Tibial nerve (tissue), 4 donors: ENCODE measurements at places on chromosomes 16 and 17.

DNA sequence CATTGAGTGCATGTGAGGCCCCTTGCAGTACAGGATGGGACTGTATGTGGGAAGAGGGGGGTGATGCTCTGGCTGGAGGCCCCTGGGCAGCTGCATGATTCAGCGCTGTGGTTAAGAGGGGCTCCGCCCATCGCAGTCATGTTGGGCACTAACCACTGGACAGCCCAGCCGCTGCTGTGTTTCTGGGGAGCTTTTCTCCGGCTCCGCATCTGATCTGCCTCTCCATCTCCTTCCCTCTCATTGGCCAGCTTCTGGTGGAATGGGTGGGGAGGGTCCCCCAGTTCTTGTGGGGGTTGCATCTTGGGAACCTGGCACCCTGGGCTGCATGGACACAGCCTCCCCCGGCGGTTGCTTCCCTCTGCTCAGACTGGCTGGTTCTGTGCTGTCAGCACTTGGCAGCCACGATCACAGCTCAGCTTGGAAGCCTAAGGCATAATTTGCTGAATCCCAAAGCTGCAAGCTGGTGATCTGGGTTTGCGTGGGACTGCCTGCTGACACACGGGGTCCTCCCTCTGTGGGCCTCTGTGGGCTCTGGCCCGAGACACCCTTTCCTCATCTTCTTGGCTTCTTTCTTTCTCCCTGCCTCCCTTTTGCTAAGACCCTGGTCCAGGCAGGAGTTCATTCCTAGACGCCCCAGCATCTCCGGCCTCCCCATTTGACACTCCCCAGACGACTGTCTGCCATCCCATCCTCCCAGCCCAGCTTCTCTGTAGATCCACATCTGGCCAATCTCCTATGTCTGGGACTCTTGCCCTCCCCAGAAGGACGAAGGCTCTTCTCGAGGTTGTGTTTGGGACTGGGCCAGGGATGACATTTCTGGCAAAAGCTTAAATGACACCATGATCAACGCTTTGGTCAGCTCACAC is 168.3 kb downstream of the SEC14L1 start:
- no peak for DNase-seq

- no peak for DNase-seq
Observed at GRCh38 chr16:82344157-82344556, 174.1 kb upstream of the MPHOSPH6 start.

DNA sequence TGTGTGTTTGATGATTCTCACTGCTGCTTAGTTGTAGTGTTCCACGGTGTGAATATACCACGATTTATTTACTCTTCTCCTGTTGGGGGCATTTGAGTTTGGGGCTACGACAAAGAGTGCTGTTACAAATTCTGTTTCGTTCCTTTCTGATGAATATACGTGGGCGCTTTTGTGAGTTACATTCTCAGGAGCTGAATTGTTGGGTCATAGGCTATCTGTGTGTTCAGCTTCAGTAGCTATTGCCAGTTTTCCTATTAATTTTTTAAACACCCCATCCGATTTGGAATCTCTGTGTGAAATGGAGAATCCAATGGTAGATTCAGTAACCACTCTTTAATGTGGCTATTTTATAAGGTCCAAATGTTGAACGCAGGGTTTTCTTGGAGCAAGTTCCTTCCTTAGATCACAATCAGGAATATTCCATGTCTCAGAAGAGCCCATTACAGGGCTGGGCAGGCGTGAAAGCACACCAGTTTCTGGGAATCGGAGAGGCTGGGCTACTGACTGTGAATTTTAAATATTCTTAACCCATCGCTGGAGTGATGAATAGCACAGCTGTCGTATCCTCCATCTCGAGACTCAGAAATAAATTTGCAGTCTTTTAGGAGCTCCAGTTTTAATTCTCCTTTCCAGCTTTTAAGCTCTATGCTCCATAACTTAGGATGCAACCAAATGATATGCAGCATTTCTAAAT is 115.9 kb downstream of the PITPNC1 start:
- DNase-seq, result no peak

- no peak for DNase-seq
Observed at GRCh38 chr17:64003526-64004121, 5.5 kb downstream of the PRR29 start.

GRCh38 chr17:64420143-64420670 is 28.7 kb upstream of the MILR1 start:
- DNase-seq, result no peak

- no peak for DNase-seq
Observed at GRCh38 chr16:10926094-10926493, 16.2 kb downstream of the DEXI start.

DNA sequence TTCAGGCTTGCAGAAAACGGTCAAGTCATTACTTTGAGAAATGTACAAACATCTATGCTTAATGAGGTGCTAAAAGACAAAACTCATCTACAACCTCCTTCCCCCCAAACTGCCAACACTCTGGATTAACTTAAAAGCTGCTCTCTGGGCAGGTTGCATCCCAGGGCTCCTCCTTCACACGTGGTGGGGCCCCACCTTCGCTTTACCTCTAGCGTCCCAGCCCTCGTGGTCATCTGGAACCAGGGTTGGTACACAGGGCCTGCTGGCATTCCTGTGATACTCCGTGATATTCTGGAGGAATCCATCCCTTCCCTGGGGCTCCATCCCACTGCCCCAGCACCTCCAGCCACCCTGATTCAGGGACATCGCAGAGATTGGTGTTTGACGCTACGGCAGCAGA is 4.8 kb downstream of the METRNL start:
- DNase-seq, result no peak

DNA sequence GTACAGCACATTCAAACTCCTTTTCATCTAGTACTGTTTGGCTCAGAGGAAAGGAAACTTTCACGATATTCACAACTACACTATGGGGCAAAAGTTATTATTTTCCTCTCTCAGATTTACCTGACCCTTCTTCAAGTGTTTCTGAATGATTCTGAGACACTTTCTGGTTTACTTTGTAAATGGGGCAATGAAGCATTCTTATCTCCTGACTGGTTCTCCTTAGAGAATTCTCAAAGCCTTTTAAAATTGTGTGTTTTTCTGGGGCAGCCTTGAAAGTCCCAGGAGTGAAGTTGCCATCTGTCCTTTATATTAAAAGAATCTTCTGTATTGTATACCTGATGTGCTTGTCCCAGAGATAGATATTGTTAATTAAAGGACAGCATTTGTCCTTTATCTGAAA is 264.9 kb downstream of the FTO start:
- DNase-seq, result no peak

GRCh38 chr16:30397776-30398660 is 2.8 kb downstream of the ZNF48 start:
- no peak for DNase-seq

DNA sequence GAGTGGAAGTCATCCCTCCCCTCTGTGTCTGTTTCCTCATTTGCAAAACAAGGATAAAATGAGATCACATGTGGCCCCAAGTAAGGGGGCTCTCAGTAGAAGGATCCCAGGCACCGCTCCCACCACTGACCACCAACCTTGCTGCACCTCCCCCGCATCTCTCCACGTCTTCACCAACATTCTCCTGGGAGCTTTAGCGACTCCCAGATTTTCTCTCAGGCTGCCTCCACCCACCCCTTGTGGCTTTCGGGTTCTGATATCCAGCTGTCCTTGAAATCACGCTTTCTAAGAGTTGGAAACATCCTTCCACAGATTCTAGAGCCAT is 16.4 kb upstream of the NTN1 start:
- no peak for DNase-seq

DNA sequence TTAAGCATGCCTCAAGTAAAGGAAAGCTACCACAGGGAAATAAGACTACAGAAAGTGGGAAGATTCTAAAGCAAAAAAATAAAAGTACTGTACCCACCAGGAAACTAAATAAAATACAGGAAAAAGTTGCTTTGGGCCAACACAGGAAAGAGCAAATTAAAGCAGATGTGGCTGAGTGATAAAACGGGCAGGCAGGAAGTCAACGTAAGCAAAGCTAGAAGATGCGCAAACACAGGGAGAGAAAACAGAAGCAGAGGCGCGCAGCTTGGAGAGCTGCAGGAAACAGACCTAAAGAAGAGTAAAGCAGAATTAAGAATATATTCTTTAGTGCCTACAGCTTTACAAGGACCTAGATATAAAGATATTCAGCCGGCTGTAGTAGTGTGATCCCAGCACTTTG is 21.7 kb downstream of the USP36 start:
- no peak for DNase-seq

DNA sequence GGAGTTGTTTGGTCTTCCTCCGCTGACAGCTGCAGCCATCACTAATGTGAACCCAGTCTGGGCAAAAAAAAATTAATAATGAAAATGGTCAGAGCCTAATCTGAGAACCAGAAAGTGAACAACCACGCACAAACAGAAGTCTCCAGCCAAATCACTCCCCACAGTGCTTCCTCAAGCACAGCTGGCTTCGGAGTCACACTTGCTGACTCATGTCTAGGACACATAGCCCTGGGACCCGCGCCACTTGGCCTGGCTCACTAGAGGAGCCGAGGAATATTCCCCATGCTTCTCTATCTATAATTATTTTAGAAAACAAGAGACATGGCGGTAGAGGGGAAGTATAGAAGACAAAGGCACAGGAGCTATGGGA is 109.1 kb downstream of the ZFHX3 start:
- peak; percentile 84 for DNase-seq
